T-cell (primary cell): ENCODE measurements at places on chromosomes 2 and 18. TPM values are rescaled to one million over a fixed set of nuclear protein-coding genes. Genes with fewer than 3 reads are reported as not detected.

Gene MGAT5
- total RNA-seq: 94.9 TPM

Gene PLEKHA3
- 24.5 TPM for total RNA-seq

Gene XDH
- not detected for total RNA-seq

Gene ACMSD
- total RNA-seq: not detected

Gene SCTR
- not detected for total RNA-seq

Gene SH2D6
- total RNA-seq: 0.66 TPM

Gene ATOH8
- total RNA-seq: not detected

Gene VAPA
- total RNA-seq: 117 TPM

Gene ASAP2
- total RNA-seq: not detected

Gene LRRC30
- not detected for total RNA-seq

Gene OTX1
- not detected for total RNA-seq

Gene ACVR1C
- 4.8 TPM for total RNA-seq

Gene GALNT5
- total RNA-seq: not detected

DNA sequence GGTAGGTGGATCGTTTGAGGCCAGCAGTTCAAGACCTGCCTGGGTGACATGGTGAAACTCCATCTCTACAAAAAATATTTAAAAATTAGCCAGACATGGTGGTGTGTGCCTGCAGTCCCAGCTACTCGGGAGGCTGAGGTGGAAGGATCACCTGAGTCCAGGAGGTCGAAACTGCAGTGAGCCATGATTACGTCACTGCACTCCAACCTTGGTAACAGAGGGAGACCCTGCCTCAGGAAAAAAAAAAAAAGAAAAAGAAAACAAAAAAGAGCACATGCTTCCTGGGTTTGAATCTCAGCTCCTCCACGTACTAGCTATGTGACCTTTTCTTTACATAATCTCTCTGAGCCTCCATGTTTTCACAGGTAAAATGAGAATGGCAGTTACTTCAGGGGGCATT, 107.5 kb upstream of the STPG4 start:
- DNase-seq: no peak

DNA sequence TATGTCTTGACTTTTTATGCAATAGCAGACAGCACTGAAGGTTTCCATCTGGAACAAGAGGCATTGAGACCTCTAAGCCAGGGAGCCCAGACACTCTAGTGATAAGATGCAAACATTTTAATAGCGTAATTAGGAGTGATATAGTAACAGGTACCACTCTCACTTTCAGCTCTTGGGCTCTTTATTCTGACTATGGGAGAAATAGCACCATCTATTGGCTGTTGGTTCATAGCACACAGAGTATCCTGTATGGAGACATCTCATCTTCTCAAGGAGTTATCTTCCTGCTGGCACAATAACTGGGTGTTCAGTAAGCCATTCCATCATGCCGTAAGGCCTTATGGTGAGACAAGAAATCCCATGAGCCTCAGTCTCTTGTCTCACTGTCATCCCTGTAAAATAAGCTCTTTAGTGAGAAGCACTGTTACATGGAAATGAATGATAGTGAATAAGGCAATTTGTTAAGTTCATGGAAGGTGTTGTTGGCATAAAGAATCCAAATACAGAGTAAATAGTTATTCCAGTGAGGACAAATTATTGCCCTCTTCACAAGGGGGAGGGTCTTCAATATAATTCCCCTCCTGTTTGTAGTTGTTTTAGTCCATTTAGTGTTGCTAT, 48.3 kb downstream of the THUMPD2 start:
- no peak for DNase-seq

GRCh38 chr2:233234264-233234663, 17.2 kb upstream of the ATG16L1 start:
- no peak for DNase-seq

- no peak for DNase-seq
Measured at GRCh38 chr18:13480571-13481255, 245.6 kb downstream of the FAM210A start.

GRCh38 chr2:110971811-110972210, 148.9 kb upstream of the BCL2L11 start:
- no peak for DNase-seq

DNA sequence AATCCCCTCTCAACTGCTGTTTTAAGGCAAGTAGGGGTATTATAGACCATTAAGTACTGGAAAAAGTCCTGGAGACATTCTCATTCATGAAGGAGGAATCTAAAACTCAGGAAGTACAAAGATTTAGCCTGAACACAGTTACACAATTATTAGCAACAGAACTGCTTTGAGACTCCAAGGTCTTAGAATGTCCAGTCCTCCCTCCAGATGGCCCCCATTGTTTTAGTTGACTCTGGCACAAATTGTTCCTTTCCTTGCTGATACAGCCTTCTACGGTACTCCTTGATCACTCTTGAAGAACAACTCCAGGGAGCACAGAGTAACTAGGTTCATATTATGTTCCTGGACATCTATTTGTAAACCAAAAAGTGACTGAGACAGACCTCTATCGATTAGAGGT, 210.1 kb upstream of the RND3 start:
- no peak for DNase-seq

DNA sequence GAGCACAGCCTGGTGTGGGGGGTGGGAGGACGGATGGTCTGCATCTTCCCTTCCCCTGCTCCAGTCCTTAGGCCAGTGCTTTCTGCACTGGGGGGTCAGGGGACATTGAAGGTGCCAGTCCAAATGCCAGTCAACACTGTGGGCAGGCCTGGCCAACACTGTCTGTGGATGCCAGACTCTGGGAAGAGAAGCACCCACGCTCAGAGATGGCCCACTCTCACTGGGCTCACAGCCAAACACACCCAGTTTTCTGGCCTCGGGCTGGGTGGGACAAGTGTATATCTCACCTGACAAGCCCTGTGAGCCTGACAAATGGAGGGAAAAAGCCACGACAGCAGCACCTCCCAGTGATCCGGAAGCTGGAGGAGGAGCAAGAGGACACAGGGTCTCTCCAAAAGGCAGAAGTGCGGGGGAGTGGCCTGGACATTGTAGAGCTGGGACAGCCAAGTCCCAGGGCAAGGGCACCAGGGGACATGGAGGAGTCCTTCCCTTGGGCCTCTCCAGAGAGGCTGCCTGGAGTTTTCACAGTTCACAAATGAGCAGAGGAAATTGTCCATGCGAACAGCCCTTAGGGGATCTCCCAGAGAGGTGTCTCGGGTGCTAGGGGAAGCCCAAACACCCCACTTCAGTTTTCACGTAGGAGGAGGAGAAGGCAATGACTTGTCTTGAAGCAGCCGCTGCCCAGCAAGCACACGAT, 79.3 kb downstream of the SDC1 start:
- DNase-seq: no peak

- no peak for DNase-seq
Measured at GRCh38 chr2:36294316-36294721, 61.3 kb upstream of the CRIM1 start.

- DNase-seq: no peak
Measured at GRCh38 chr18:66495844-66496243, 108.0 kb downstream of the CDH19 start.

DNA sequence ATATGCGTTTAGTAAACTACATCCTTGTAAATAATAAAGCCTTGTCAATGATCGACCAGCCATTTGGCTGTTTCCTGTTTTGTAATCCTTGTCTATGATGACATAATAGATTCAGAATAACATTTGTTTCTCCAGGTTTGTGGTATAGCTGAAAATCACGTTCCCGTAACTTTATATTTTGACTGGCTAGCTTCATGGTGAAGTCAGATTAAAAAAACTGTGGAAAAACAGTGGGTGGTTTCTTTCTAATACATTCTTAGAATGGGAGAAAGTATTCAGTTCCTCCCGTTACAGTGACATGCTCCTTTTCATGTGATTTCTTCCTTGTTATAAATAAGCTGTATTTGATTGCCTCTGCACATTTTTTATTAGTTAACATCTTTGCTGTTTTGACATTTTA, 366.9 kb downstream of the NYAP2 start:
- DNase-seq: no peak

DNA sequence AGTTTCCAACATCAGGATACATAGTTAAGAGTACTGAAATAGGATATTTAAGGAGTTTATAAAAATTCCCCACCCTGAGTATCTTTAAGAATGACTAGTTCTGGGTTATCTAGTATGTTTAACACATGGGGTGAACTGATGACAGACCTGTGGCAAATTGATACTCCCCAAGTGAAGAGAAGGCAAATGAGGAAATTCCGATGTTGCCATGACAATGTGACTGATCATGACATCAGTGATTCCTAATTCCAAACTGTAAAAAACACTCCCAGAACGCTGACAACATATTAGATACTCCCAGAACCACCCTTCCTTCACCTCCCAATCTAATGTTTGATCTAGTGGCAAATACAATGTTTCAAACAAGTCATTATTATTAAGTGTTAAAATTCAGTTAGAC, 77.6 kb downstream of the RBMS1 start:
- no peak for DNase-seq

GRCh38 chr2:98463988-98464771, 19.5 kb downstream of the INPP4A start:
- DNase-seq: no peak

DNA sequence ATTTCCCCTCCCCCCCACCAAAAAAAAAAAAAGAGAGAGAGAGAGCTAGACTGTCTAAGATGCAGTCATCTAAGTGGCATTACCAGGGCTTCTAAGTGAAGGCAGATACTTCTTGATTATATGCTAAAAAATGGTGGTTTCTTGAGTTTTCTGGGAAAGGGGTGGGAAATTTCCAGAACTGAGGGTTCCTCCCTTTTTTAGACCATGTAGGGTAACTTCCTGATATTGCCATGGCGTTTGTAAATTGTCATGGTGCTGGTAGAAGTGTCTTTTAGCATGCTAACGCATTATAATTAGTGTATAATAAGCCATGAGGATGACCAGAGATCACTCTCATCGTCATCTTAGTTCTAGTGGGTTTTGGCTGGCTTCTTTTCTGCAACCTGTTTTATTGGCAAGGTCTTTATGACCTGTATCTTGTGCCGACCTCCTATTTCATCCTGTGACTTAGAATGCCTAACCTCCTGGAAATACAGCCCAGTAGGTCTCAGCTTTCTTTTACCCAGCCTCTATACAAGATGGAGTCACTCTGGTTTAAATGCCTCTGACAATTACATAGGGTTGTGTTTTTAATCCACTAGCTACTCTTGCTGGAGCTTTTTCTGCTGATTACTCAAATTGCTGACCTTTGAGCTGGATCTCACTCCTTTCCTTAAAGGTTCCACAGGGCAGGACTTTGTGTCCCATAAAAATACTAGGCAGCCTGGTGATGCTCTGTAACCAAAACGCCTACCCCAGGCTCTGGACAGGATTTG, 30.4 kb upstream of the PROKR1 start:
- no peak for DNase-seq

- DNase-seq: no peak
Measured at GRCh38 chr2:84417453-84418145, 41.5 kb downstream of the SUCLG1 start.

- no peak for DNase-seq
Measured at GRCh38 chr2:135299165-135299564, 231.9 kb downstream of the ZRANB3 start.

DNA sequence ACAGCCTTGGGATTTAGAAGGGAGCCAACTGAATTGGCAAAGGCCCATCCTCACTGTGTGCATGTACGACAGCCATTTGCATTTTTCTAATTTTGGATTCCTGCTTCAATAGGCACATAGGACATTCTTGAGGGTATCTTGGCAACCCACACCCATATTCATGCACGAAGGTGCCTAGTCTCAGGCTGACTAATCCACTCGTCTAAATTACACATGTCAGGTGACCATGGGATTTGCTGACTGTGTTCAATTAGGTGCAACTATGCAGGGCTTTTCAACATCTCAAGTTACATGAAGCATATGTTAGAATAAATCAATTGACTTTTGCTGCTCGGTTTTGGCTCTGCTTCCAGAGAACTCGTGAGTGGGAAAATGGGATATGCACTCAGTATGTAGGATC, 249.7 kb downstream of the SP3 start:
- DNase-seq: no peak

- no peak for DNase-seq
Measured at GRCh38 chr2:65465124-65465523, 32.7 kb upstream of the SPRED2 start.

GRCh38 chr2:96142217-96143113, 2.8 kb downstream of the DUSP2 start:
- DNase-seq: peak; percentile 46

- DNase-seq: no peak
Measured at GRCh38 chr2:231379266-231380215, 16.0 kb upstream of the B3GNT7 start.

DNA sequence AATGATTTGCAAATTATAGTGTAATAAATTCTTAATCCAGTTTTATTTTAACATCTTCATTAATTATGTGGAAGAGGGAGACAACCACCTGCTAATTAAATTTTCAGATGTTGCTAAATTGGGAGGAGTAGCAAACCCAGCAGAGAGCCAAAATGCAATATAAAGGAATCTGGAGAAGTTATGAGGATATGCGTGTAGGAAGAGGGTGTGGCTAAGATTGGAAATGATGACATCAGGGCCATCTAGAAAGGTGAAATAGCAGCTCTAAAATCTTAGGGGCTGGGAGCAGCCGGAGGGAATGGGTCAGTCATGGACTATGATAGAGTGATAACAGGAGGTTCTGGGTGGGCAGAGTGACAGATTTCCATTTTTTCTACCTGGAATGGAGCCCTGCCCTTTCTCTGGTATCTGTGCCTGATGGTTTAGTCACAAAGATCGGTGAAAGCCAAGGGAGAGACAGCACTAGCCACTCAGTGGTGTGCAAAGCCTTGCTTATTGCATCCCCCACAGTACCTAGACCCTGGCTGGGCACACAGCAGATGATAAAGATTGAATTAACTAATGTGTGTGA, 379.2 kb upstream of the CELF4 start:
- no peak for DNase-seq

- no peak for DNase-seq
Measured at GRCh38 chr2:238897122-238897880, 49.4 kb downstream of the TWIST2 start.

DNA sequence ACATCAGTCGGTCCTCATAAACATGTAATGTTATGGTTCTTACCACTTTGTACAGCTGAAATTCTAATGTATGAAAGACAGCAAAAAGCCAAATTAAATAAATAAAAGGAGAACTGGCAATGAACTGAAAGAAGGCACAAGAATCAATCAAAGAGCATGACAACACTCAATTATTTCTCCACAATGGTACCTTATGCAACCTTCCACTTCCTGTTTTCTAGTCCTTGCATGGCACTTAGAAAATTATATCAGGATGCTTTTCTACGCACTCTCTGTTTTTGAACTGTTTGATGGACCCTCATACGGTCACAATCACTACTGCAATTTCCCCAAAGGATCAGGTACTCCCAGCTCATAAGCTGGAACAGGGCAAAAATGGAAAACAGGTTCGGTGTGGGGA, 81.6 kb downstream of the EPB41L3 start:
- no peak for DNase-seq

- DNase-seq: no peak
Measured at GRCh38 chr2:122255924-122256323, 500.5 kb downstream of the TSN start.

DNA sequence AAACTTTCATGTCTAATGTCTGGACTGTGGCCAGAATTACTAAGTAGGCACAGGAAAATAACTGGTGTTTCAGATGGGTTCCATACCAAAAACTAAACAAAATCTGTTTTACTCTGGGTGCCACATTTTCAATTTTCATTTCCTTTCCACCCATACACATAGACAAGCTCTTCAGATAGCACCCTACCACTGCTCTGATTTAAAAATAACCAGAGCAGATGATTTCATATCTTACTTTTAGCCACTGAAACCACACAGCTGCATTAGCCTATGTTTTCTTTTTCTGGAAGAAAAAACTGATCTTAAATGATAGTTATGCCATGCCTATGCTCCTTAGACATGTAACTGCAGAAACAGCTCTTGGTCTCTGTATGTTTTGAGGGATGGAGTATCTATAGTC, 647.6 kb downstream of the CPS1 start:
- no peak for DNase-seq
